Transverse colon (tissue), 4 donors: ENCODE measurements at places on chromosomes 13 and 19. TPM values are rescaled to one million over a fixed set of nuclear protein-coding genes. Genes with fewer than 3 reads are reported as not detected.

Gene CEBPA
- total RNA-seq: 72.2 TPM

- no peak for DNase-seq
- H3K4me3 ChIP-seq: no peak overlapping the region
- H3K27ac ChIP-seq: no peak overlapping the region
- H3K36me3 ChIP-seq: peaks cover 28% of the 10 kb centered on the region
- no peaks in the 10 kb centered on the region for H3K27me3 ChIP-seq
- no peaks in the 10 kb centered on the region for H3K4me1 ChIP-seq
These were observed 16.6 kb downstream of the ADAT3 start for GRCh38 chr19:1921825-1922224.

DNA sequence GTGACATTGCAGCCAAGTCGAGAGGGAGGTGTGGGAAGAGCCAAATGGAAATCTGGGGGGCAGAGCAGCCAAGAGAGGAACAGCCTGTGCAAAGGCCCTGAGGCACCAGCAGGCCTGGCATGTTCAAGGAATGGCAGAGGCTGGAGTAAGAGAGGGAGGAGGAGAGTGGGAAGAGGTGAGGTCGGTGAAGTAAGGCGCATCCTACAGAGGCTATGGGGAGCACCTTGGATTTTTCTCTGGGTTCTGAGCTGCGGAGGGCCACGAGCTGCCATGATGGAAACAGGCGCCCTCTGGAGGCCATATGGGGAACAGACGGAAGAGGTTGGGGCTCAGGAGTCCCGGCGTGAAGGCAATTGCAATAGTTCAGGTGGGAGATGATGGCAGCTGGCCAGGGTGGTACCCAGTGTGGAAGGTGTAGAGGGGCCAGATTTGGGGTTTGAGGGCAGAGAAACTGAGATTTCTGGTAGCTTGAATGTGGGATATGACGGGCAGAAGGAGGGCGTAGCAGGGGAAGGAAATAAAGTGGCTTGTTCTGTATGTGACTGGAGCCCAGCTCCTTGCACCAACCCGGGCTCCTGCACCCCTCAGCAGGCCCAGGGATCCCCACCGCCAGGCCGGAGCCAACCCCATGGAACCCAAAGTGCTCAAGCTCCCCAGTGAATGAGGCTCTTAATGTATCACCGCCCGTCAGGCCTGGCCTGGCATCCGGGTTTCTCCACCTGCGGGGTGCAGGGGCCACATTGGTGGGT lies 20.5 kb upstream of the STRN4 start:
- peaks cover 3% of the 10 kb centered on the region for H3K4me1 ChIP-seq
- H3K27ac ChIP-seq: no peak overlapping the region
- no peak overlapping the region for H3K4me3 ChIP-seq
- no peaks in the 10 kb centered on the region for H3K27me3 ChIP-seq

Gene B3GNT8
- 44.6 TPM for total RNA-seq

DNA sequence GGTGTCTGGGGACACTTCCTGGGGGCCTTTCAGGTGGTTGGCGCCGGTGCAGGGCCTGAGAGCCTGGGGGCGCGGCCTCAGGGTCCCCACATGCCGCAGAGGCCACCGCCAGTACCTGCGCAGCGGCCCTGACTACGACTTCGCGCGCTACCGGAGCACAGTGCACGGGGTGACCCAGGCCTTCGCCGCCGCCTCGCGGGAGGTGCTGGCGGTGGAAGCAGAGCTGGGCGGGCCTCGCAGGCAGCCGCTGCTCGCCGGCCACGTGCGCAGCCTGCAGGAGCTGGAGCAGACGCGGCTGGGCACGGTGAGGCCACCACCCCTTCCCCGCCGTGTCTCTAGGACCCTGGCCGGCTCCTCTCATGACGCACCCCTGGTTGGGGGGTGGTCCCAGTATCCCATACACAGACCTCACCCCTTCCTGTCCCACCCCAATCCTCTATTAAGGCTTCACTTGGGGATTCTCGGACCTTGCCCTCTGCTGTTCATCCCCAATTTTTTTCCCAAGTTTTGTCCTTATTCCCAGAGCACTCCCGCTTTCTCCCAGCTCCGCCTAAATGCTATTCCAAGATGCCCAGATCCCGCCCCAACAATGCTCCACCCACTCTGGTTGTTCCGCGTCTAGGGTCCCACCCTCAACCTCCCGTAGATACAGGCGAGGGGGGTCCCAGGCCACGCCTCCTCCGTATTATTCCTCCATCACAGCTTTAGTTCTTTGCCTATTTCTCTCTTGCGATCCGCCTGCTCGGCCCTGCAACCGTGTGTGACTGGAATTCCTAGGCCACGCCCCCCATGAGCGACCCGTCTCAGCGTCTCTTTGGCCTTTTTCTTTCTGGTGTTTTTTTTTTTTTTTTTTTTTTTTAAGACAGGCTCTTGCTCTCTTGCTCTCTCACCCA lies 1.0 kb downstream of the REX1BD start:
- peaks cover 4% of the 10 kb centered on the region for H3K36me3 ChIP-seq
- peaks cover 17% of the 10 kb centered on the region for H3K4me1 ChIP-seq
- H3K27ac ChIP-seq: peak overlapping the region; percentile 94
- DNase-seq: peak; percentile 77
- no peaks in the 10 kb centered on the region for H3K27me3 ChIP-seq
